A673 (cell line): ENCODE measurements at places on chromosomes 5 and 9.

DNA sequence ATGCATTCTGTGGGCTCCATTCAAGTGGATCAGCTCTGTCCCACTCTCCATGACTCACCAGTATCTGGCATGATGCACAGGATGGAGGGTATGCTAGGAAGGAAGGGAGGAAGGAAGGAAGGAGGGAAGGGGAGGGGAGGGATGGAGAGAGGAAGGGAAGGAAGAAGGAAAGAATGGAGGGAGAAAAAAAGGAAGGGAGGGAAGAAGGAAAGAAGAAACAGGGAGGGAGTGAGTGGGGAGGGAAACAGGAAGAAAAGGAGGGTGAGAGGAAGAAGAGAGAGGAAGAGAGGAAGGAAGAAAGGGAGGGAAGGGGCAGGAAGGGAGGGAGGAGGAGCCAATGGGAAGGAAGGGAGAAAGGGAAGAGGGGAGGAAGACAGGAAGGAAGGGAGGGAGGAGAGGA is 5.3 kb upstream of the BARHL1 start:
- peaks cover 91% of the 10 kb centered on the region for H3K27me3 ChIP-seq
- H3K4me1 ChIP-seq: peaks cover 4% of the 10 kb centered on the region
- no peak overlapping the region for H3K27ac ChIP-seq
- no peak for DNase-seq
- H3K36me3 ChIP-seq: no peaks in the 10 kb centered on the region

DNA sequence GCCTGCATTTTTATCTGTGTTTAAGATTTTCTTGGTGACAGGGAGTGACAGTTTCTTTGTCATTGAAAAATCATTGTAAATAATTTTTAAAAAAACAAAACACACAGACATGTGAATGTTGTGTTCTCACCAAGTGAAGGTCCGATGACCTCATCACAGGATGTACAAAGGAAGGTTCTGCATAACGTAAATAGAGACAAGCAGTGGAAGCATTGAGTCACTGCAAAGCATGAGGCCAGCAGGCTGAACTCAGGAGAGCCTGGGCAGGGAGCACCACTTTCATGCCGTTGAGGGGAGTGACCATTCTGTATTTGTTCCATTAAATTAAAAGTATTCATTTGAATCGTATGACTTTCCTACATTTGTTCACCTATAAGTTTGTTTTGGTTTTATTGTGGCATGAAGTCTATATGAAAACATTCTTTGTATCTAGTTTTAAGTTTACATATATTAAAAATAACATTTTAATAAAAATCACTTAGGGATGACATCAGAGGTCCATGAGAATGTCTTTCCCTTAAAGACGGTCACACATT is 70.4 kb upstream of the TLE1 start:
- no peak overlapping the region for H3K4me3 ChIP-seq
- no peak for DNase-seq
- no peaks in the 10 kb centered on the region for H3K4me1 ChIP-seq
- H3K36me3 ChIP-seq: no peaks in the 10 kb centered on the region
- H3K27me3 ChIP-seq: no peaks in the 10 kb centered on the region
- no peak overlapping the region for H3K27ac ChIP-seq

DNA sequence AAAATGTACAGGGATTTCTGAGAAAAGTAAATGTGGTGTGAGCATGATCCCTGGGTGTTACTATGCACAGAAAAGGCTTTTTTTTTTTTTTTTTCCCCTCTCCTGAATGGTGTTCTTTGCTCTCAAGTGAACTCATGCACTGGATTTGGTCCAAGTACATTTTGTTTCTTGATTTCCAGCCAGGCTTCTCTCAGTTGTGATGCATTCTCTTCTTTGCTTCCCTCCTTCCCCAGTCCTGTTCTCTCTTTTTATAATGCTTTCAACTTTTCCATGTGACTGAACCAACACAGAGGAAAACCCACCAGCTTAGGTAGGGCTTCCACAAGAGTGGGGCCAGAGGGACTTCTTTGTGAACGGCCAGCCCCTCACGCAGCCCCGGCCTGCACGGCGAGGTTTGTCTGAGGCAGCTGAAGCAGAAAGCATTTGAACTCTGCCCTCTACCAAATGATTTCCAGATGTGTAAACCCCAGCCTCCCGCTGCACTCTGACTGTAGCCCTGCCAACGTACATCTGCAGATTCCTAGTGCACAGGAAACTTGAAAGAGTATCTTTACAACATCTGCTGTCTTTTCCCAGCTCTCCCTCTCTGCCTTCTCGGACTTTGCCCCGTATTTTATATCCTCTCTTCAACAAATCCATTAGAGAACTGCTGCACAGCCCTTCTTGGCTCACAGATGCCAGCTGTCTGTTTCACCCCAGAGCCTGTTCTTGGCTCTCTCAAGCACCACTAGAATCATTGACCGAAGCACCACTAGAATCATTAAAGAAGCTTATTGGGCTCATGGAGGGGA is 71.8 kb upstream of the CD180 start:
- no peaks in the 10 kb centered on the region for H3K27me3 ChIP-seq
- H3K4me1 ChIP-seq: peaks cover 40% of the 10 kb centered on the region
- peak overlapping the region; percentile 88 for H3K27ac ChIP-seq
- H3K36me3 ChIP-seq: no peaks in the 10 kb centered on the region
- peak; percentile 91 for DNase-seq

DNA sequence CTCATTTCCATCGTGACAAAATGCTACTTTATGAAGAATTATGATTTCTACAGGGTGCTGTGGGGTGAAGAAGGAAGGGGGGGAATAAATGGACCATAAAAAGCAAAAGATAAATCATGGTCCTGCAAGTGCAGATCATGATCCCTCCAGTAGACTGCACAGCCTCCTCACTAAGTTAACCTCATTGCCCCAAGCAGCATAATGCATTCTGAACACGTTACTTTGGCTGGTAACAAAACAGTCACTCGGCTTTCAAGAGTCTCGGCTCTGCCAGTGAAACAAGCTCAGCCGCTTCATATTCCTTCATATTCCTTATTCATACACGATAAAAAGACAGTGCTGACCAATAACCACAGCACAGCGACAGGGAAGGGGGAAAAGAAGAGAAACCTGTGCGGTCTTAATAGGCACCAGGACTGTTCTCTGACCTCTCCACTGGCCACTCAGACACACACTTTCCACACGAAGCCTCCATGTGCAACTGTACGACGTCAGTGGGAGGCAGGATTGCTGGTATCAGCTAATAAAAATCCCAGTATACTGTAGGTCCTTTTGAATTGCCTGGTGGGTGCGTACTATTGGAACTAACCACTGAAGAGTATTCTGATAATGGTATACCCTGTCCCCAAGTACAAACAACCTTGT is 60.5 kb downstream of the ANKH start:
- no peak for DNase-seq
- no peaks in the 10 kb centered on the region for H3K4me1 ChIP-seq
- no peak overlapping the region for H3K4me3 ChIP-seq

GRCh38 chr5:101915554-101915953 is 380.5 kb downstream of the SLCO4C1 start:
- no peaks in the 10 kb centered on the region for H3K36me3 ChIP-seq
- no peak overlapping the region for H3K27ac ChIP-seq
- no peaks in the 10 kb centered on the region for H3K4me1 ChIP-seq
- H3K4me3 ChIP-seq: no peak overlapping the region

DNA sequence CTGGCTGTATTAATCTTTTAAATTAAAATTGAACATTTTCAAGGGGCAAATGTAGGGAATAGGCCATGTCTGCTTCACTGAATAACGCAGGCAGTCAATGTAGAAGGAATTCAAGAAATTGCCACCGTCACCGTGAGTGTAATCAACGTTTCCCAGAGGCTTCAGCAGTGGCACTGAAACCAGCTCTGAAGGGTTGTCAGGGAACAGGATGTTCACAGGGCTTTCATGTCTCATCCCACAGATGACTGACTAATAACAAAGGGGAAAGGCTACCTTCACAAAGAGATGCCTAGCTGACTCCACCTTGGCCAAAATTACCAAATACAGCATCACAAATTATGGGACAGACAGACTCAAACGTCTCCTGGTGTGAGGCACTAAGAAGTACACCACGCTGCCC is 70.4 kb upstream of the SIMC1 start:
- H3K4me1 ChIP-seq: no peaks in the 10 kb centered on the region
- no peaks in the 10 kb centered on the region for H3K36me3 ChIP-seq
- peaks cover 35% of the 10 kb centered on the region for H3K27me3 ChIP-seq
- no peak overlapping the region for H3K4me3 ChIP-seq

GRCh38 chr9:119884438-119884837 is 515.2 kb upstream of the BRINP1 start:
- H3K36me3 ChIP-seq: no peaks in the 10 kb centered on the region
- no peak overlapping the region for H3K27ac ChIP-seq
- H3K4me3 ChIP-seq: no peak overlapping the region

- no peaks in the 10 kb centered on the region for H3K36me3 ChIP-seq
- no peaks in the 10 kb centered on the region for H3K4me1 ChIP-seq
- DNase-seq: peak; percentile 10
- H3K27me3 ChIP-seq: no peaks in the 10 kb centered on the region
- no peak overlapping the region for H3K27ac ChIP-seq
Measured at GRCh38 chr5:128667152-128667551, 129.1 kb upstream of the FBN2 start.

GRCh38 chr5:69364414-69364813 is 4.9 kb downstream of the AK6 start:
- peaks cover 8% of the 10 kb centered on the region for H3K4me1 ChIP-seq
- DNase-seq: peak; percentile 49
- H3K36me3 ChIP-seq: peaks cover 42% of the 10 kb centered on the region
- no peak overlapping the region for H3K4me3 ChIP-seq

DNA sequence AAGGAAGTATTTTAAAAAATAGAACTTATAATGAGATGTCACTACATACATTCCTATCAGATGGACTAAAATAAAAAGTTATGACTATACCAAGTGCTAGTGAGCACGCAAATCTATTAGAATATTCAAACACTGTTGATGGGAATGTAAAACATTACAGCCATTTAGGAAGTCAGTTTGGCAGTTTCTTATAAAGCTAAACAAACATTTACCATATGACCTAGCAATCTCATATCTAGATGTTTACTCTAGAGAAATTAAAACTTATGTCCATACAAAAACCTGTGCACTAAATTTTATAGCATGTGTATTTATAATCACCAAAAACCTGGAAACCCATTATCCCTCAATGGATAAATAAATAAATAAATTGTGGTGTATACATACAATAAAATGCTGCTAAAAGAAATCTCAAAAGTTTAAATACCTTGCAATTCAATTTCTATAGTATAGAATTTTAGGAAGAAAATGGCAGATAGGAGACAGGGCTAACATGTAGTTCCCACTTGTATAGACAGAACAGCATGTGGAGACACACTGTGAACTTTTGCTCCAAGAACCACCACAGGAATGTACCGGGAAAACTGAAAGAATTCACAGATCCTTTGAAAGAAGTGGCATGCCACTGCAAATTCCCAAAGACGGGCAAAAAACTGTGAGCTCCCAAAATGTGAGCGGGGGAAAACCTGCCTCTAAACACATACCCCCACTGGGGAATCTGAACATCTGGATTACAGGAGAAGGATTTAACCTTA is 174.6 kb upstream of the SPEF2 start:
- no peak overlapping the region for H3K4me3 ChIP-seq
- no peak for DNase-seq
- no peaks in the 10 kb centered on the region for H3K27me3 ChIP-seq
- H3K4me1 ChIP-seq: no peaks in the 10 kb centered on the region
- no peaks in the 10 kb centered on the region for H3K36me3 ChIP-seq
- no peak overlapping the region for H3K27ac ChIP-seq

GRCh38 chr9:120767451-120767850 is 25.8 kb downstream of the FBXW2 start:
- peaks cover 69% of the 10 kb centered on the region for H3K36me3 ChIP-seq
- H3K27me3 ChIP-seq: no peaks in the 10 kb centered on the region
- DNase-seq: no peak
- H3K27ac ChIP-seq: no peak overlapping the region
